ENCODE measurements at places on chromosomes 7 and 10.

- DNase-seq = peak; percentile 80
Observed at GRCh38 chr7:4479367-4480039, 202.6 kb upstream of the FOXK1 start.

DNA sequence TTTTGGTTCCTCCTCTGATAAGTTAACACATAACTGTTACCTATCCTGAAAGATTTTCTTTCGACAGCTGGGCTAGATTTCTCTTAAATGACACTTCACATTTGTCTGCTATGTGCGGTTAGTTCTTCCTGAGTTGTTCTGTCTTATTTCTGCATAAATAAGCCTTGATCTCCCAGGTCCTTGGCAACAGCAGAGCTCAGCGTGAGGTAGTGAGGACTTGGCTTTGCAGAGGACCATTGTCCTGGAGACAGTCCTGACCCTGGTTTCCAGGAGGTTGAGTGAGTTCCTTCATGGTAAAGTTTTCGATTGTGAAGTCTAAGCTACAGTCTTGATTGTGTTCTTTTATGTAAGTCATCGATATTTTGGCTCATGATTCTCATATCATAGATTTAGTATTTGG, 23.7 kb downstream of the SND1 start:
- DNase-seq = no peak

DNA sequence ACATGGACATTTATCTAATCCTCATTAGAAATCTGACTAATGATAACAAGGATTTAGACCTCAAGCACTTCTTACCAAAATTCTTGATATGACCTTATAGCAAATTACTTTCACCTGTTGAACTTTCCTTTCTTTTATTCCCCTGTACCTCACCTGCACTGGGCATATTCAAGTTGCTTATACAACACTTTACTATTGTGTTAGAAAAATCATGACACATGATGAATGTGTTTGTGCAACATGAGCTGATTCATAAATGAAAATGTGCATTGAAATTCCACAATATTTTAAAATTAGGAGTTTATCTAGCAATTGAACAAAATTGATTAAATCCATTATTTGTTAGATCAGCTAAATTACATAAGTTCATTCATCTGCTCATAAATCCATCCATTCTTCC, 160.6 kb downstream of the CFTR start:
- no peak for DNase-seq

DNA sequence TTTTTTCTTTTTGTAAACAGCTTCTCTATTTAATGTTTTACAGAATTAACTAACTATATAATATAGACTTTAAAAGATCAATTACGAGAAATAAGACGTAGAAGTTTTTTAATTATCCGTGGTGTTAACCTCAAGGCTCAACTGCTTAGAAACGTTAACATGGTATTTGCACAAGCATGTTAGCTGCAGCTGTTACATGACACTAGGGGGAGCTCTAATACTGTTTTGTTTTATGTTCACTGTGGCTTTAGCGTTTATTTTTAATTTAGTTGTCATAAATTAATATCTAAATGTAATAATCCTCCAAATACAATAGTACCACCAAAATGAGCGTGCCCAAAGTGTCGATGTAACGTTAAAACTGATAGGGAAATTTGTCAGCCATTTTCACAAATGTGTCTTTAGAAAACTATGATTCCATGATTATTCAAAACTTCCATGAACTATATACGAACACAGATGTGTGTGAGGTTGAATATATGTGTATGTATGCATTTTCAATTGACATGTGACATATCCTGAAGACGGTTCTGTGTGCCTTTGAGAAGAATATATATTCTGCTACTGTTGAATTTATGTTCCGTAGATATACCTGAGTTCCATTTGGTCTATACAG, 828.8 kb upstream of the MBL2 start:
- DNase-seq = peak; percentile 14

DNA sequence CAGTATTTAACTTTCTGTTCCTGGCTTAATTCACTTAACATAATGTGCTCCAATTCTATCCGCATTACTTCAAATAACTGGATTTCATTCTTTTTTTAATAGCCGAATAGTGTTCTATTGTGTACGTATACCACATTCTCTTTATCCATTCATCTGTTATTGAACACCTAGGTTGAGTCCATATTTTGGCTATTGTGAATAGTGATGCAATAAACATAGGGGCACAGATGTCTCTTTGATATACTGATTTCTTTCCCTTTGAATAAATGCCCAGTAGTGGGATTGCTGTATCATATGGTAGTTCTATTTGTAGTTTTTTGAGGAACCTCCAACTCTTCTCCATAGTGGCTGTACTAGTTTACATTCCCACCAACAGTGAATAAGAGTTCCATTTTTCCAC, 25.5 kb upstream of the TSPAN33 start:
- DNase-seq = no peak

DNA sequence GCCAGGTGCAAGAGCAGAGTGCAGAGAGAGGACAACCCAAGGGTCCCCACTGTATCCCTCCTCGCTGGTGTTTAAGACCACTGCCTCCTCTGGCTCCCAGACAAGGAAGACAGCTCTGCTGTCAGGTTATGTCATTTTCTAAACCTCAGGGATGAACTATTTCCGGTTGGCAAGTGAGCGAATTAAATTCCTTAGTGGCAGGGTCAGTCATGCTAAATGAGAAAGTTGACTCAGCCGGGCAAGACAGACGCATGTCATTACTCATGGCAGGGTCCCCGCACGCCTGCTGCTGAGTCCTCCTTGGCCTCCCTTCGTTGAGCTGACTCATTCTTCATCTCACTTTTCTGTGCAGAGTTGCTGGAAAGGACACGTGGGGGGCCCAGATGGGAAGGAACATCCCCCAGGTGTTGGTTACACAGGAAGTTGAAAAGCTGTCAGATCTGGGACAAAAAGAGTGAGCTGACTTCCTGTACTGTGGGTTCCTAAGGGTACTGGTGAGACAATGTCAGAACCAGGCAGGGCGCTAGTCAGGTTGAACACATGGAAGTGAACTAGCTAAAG, 47.1 kb upstream of the UCN3 start:
- no peak for DNase-seq

All from SK-N-SH (cell line).